ENCODE measurements at places on chromosomes 2 and 18.

DNA sequence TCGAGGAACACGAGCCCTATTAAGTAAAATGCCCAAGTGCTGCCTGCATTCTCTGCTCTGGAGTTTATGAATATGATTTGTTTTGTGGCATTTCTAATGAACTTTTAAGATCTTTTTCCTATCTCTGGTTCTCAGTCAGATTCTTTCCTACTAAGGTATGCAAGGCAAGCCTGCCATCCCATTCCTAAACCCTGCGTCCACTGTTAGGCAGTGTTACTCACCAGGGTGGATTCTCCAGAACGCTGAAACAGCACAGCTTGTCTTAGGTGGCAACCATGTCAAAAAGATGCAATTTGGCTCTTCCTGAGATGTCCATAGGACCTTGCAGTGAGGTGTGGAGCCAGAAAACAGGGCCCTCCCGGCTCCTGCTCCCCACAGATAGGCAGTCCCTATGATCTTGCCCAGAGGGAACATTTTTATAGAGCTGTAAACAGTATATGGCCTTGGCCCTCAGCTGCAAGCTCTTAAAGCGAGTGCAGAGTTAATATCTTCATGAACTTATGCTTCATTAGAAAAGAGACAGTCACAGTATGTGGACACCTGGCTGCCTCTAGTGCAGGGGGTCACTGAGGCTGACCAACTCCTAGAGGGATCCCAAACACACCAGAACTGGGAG lies 84.4 kb downstream of the TPGS2 start:
- peak; percentile 15 for DNase-seq

GRCh38 chr18:40576507-40577115 lies 1378.4 kb upstream of the PIK3C3 start:
- no peak for DNase-seq

GRCh38 chr18:42545825-42546224 lies 569.7 kb downstream of the RIT2 start:
- peak; percentile 74 for DNase-seq

DNA sequence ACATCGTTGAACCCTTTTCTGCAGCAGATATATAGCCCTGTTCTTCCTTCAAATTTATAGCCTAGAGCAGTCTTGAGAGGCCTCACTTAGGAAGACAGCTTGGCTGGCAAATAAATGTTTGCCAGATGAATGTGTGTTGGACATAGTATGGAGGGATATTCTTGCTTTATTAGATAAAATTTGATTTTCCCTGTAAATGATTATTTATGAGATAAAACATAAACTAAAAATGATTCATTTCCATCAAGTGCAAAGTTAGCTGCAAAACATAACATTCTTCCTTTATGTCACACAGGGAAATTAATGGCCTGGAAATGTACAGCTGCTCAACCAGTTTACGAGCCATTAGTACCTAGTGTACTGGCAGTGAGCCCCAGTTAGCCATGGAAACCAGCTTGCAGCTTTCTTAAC lies 82.5 kb downstream of the LIMS1 start:
- DNase-seq, result peak; percentile 16

GRCh38 chr2:240670402-240670801 lies 12.3 kb downstream of the AQP12B start:
- no peak for DNase-seq

DNA sequence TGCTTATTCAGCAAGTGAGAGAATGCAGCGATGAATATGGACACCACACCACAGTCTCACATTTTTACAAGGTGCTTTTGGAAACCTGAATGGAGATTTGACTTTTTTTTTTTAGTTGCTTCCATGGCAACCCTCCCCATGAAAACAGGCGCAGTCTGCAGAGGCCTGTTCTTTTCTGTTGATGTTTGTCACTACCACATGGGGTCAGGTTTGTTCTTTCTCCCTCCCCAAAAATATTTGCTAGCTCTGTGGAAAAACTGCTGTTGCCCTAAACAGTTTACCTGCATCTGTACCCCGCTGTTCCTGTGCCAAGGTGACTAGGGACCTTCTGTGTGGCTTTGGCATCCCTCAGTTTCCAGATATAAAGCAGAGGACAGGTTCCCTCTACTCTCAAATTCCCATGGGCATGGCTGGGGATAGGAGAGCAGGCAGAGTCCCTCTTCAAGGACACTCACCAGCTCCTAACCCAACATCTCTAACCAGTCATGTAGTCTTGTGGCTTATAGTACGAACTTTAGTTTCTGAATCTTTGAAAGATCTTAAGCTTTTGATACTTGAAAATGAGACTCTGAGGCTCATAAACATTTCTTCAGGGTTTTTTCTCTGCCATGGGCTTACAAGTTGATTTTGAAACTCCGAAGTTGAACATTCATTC lies 14.7 kb upstream of the MAPRE2 start:
- no peak for DNase-seq

DNA sequence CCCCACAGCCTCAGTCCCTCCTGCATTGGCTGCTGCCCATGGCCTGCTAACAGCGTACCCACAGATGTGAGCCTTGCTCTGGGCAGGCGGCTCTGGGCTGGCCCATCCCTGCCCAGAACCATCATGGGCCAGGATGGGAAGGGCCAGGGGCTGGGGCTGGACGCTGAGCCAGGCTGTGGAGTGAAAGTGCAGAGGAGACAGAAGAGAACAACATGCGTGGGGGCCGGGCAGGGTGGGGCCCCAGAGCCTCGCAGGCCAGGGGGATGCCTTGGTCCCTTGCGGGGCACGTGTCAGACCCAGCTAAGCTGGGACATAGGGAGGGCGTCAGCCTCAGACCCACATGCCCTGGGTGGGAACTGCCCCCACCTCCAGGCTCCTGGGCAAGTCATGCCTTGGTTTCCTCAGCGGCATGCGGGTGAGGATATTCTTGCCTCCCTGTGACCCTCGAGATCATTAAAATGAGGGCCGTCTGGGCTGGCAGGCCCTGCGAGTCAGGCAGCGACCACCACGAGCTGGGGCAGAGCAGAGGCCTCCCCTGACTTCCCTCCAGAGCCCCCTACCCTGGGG lies 27.3 kb downstream of the GPC1 start:
- no peak for DNase-seq

DNA sequence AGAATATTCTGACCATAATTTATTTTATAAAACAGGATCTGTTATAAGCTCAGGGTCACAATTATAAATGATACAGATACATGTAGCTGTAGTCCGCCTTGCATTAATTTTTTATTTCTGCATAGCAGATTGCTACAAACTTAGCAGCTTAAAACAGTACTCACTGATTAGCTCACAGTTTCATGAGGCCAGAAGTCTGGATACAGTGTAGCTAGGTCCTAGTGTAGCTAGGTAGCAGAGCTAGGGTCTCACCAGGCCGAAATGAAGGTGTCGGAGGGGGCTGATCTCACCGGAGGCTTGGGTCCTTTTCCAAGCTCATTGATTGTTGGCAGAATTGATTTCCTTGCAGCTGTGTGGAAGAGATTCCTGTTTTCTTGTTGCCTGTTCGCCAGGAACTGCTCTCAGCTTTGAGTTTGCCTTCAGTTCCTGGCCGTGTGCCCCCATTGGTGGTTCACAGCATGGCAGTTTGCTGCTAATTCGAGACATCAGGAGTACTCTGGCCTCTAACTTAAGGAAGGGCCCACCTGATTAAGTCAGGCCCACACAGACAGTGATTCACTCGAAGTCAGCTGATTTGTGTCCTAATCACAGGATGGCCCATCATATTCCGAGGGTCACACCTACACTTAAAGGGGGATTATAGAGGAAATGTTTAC lies 18.4 kb downstream of the NAPG start:
- no peak for DNase-seq

- DNase-seq, result no peak
Observed at GRCh38 chr2:230447455-230448451, 31.8 kb downstream of the SP100 start.

DNA sequence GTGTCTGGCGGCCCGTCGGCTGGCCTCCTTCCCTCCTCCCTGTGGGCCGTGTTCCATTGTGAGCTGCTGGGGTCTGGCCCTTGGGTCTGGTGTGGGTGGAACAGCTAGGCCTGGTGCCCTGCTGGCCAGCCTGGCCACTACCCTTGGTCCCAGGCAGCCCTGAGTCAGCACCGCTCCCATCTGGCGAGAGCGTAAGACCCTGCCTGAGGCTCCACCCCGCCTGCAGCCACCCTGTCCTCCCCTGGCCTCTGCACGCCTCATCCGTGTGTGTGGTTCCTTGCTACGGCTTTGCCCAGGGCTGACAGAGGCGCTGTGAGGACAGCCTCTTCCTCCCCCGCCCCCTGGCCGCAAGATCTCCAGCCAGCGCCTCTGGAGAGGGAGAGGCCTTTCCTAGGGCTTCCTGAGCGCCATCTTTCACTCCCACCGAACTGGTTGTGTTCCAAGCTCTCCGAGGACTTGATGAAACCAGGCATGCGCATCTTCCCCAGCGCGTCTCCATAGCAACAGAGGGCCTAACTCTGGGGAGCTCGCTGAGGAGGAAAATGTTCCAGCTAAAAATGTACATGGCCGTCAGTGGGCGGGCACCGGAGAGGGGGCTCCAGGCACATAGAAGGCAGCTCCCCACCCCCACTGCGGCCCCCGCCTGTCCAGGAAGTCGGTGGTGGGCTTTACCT lies 83.0 kb downstream of the STPG4 start:
- peak; percentile 97 for DNase-seq

DNA sequence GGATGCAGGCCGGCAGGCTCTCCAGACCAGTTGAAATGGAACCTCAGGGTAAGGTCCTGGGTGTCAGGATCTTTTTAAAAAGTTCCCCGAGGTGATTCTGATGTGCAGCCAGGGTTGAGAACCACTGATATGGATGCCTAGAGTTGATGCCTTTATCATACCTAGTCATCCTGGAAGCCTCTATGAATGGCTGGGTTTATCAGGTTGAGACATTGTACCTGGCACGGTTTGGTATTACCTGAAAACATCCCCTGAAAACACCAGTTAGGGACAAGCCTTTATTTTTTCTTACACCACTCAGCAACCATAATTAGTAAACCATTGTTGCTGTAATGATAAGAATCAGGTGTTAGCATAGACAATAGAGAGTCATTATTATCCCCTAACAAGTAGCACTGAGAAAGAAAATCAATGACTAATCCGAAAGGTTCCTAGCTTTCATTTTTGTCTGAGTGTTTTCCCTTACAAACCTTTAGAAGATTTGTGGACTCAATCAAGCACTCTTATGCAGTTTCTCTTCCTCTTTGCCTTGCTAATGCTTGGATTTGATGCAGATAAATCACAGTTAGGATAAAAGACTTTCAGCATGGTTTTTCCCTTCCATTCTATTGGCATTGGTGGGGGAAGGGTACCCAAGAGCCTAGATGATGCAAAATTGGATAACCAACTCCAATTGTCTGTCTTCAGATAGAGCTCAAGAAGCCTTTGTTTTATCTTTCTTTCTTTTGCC lies 116.5 kb upstream of the LYPD6 start:
- no peak for DNase-seq

GRCh38 chr2:234147335-234147861 lies 96.9 kb downstream of the SPP2 start:
- no peak for DNase-seq

DNA sequence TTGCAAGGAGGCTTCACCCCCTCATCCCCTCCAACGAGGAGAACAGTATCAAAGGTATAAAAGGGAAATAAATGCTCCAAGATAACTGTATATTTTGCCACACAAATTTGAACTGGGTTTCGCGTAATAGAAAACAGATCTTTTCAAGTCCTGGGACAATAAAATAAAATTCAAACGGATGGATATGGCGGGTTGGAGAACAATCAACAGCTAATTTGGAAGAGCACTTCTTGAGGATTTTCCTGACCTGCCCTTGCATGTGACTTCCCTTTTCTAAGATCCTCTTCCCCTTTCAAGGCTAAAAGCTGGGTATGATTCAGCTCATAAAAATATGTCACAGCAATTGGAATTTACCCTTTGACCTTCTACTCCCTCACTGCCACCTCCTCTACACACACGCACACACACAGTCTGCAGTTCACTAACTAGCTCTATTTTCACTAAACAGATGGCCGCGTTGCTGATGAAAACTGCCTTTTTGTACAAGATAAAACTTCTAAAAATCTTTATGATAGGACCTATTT lies 386.9 kb downstream of the FIGN start:
- DNase-seq, result peak; percentile 60

DNA sequence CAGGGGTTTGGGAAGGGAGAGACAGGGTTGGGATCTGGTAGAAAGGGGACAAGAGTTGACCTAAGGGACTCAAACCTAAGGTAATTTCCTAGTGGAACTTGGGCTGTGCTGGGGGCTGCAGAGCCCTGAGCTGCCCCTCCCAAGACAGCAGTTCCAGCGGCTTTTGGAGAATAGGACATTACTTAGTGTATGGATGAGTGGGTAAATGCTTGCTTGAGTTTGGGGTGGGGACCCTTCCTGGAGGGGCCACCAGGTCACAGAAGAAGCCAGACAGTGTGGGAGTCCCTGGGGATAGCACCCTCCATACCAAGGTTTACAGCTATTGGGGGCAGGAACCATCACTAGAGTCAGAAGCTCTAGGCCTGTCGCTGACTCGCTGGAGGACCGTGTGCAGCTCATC lies 111.5 kb downstream of the CAPN13 start:
- no peak for DNase-seq

- DNase-seq, result no peak
Observed at GRCh38 chr2:74778381-74779264, 55.3 kb upstream of the HK2 start.

- DNase-seq, result no peak
Observed at GRCh38 chr18:80213182-80213581, 34.1 kb downstream of the PARD6G start.

- no peak for DNase-seq
Observed at GRCh38 chr2:9423922-9424272, 443 bp downstream of the CPSF3 start.

DNA sequence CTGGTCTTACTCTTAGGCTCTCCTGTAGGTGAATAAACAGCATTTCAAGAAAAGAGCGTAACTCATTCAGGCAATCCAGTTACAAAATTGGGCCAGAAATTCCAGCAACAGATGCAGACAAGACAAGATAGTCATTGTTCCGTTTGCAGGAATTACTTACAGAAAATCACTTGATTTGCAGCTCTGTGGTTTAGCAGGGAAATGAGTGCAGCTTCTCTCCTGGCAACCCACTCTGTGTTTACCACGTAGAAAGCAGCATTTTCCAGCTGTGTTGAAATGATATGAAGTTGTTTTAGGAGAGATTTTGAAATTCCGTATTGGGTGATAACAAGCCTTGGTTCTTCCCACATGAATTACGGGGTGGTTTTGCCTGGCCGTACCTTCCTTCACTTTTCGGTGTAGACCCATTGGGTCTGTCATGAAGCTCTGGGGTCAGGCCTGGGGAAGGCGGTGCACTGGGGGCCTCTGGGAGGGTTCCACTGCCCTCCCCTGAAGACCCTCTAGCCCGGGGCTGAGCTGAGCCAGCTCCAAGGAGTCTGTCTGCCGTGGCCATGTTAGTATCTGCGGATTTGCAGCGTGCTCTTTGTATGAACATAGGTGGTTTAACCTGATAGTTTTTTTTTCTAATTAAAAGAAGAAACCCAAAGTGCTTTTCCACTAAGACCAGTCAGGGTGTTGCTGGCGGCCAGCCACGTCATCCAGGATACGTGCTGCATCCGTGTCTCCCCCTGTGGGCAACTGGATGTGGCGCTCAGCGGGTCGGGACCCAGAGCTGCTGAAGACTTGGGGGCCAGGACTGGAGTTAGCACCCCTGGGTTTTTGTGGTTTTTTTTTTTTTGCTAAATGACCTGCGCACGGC lies 58.9 kb upstream of the KCNG2 start:
- DNase-seq, result no peak

- DNase-seq, result peak; percentile 81
Observed at GRCh38 chr2:109736177-109736827, 57.8 kb upstream of the RGPD5 start.

GRCh38 chr2:1499033-1499795 lies 86.0 kb downstream of the TPO start:
- no peak for DNase-seq
